ENCODE measurements at places on chromosomes 13 and 19.

- DNase-seq = peak; percentile 12
Observed at GRCh38 chr13:42041011-42041683, 7.3 kb upstream of the DGKH start.

GRCh38 chr13:91948736-91949135 lies 550.3 kb downstream of the GPC5 start:
- no peak for DNase-seq

- DNase-seq = no peak
Observed at GRCh38 chr13:103615771-103616170, 549.6 kb upstream of the SLC10A2 start.

GRCh38 chr19:12967907-12968306 lies 1.5 kb upstream of the DAND5 start:
- DNase-seq = no peak

GRCh38 chr13:51457086-51457815 lies 4.4 kb upstream of the INTS6 start:
- no peak for DNase-seq

- peak; percentile 45 for DNase-seq
Observed at GRCh38 chr19:34345947-34346351, 19.0 kb upstream of the GPI start.

GRCh38 chr13:42283574-42283973 lies 11.6 kb downstream of the AKAP11 start:
- no peak for DNase-seq

DNA sequence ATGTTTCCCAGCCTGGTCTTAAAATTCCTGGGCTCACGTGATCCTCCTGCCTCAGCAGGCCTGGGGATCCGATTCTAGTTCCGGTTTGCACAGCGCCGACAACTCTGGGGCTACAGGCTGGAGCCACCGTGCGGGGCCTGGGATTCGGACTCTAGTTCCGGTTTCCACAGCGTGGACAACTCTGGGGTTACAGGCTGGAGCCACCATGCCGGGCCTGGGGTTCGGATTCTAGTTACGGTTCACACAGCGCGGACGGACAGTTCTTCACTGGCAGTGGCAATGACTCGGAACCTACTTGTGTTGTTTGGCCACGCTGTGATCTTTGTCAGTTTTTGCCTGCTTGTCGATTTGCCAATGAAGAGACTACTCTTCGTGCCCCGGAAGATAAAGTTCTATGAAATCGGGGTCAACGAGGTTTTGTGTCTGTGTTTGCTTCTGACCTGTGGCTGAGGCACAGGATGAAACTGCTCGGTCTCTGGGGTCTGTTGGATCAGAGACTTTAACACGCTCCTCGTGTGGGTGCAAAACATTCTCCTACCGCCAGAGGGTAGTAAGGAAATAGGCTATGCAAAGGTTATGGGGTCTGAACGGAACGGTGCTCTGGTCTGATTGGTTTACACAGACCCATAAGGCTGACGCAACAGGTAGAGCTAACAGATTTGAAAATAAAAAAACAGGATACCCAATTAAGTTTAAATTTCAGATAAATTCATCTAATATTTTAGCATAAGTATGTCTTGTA lies 12.1 kb upstream of the ZSCAN1 start:
- DNase-seq = no peak

DNA sequence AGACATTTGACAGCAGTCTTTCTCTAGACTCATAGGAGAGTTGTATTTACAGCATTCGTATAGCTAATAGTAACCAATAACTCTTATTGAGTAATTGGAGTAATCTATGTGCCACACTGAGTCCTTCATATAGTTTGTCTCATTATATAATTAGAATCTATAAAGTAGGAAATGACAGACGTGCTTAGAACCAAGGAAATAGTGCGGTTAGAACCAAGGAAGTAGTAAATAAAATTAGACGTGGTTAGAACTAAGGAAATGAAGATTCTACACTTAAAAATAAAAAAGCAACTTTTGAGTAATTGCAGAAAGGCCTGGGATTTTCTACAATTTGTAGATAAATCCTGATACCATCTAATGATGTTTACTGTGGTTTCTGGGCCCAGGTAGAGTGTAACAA lies 107.8 kb upstream of the TNFSF11 start:
- no peak for DNase-seq

GRCh38 chr13:44855860-44856259 lies 133.4 kb downstream of the NUFIP1 start:
- DNase-seq = no peak

DNA sequence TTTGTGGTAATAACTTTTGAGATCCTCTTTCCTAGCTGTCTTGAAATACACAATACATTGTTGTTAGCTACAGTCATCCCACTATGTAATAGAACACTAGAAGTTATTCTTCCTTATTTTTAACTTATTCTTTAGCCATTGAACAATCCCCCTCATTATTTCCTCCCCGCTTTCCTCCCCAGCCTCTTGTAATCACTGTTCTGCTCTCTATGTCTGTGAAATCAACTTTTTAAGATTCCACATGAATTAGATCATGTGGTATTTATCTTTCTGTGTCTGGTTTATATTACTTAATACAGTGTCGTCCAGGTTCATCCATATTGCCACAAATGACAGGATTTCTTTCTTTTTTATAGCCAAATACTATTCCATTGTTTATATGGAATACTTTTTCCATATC lies 72.9 kb downstream of the SLC10A2 start:
- no peak for DNase-seq

DNA sequence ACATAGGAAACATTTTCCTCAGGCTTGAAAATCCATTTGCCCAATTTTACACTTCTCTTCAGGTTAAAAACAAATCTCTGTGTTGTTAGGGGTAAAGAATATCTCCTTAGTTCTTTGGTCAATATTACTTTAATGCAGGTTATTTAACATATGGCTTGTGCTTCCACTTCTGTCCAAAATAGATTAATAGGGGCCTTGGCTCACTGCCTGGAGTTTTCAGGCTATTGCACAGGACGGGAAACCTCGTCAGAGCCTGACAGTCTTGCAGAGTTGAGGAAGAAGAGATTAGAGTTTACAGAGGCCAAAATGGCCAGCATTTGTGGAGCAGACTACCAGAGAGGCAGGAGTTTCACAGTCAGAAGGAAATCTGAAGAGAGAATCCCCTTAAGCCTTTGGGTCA lies 863.9 kb upstream of the GPC6 start:
- DNase-seq = no peak

DNA sequence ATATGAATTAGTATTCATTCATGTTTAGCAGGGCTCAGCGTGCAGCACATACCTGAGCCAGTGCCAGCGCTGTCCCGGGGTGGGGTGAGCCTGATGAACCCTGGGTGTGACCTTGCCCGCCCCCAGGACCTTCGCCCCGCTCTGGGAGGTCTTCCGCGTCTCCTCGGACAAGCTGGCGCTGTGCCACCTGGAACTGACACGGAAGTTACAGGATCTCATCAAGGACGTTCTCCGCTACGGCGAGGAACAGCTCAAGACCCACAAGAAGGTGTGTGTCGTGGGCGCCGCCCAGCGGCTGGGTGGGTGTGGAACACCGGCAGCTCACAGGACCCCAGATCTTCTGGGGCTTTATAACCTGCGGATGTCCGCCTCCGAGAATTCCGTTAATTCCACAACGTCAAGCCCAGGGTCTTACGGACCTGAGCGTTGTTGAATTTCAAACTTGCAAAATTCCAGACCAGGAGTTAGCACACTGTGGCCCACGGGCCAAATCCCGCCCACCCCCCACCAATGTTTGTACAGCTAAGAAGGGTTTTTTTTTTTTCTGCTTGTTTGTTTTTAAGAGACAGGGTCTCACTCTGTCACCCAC lies 15.4 kb downstream of the FCHO1 start:
- DNase-seq = no peak

GRCh38 chr13:22855926-22856325 lies 324.9 kb upstream of the SGCG start:
- no peak for DNase-seq

- DNase-seq = no peak
Observed at GRCh38 chr19:20070691-20071090, 7.1 kb upstream of the ZNF90 start.

GRCh38 chr13:37406031-37406430 lies 192.5 kb downstream of the POSTN start:
- DNase-seq = no peak

DNA sequence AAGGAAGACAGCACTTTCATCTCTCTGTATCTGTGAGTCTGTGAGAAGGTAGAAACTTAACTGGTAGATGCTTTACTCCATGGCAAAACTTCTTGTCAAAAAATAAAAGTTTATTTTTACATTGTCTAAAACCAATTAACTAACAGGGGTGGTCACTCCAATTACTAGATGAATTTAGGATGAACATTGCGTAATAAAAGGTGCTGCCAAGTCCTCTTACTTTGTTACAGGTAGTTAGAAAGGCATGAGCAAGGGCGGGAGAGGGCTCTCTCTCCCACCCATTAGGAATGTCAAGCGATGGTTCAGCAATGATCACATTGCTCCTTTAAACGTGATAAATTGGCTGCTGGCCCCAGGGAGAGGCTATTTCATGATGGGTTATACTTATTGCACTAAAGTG lies 512.3 kb downstream of the SLITRK5 start:
- DNase-seq = no peak

DNA sequence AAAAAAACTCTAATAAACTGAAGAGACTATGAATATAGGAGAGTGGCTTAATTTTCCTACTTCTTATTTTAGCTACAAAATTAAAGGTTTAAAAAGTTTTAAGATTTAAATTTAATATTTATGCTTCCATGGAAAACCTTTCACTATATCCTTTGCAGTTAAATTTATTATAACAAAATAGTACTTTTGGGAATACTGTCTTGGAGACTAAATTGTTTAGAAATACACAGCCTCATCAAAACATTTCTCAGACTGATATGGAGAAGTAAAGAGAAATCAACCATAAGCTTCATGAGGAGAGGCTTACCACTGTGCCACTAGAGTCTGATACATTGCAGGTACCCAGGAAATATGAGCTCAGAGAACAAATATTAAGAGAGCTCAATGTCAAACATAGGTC lies 436.5 kb downstream of the KCTD12 start:
- no peak for DNase-seq

DNA sequence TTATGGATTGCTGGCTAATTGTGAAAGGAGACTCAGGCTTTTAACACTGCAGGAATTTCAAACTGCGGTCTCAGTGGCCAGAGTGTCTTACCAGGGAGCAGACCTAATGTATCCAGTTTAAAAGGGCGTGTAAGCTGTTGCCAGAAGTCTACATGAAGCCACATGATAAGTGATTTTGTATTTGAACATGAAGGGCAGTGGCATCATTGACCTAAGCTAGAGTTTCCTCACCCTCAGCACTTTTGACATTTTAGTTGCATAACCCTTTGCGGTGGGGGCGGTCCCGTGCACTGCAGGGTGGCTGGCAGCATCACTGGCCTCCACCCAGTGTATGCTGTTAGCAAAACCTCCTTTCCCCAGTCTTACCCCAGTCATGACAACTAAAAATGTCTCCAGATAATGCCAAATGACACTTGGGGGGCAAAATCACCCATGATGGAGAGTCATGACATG lies 23.7 kb upstream of the GPR18 start:
- no peak for DNase-seq

- no peak for DNase-seq
Observed at GRCh38 chr19:1227304-1228054, 10.3 kb downstream of the CBARP start.

DNA sequence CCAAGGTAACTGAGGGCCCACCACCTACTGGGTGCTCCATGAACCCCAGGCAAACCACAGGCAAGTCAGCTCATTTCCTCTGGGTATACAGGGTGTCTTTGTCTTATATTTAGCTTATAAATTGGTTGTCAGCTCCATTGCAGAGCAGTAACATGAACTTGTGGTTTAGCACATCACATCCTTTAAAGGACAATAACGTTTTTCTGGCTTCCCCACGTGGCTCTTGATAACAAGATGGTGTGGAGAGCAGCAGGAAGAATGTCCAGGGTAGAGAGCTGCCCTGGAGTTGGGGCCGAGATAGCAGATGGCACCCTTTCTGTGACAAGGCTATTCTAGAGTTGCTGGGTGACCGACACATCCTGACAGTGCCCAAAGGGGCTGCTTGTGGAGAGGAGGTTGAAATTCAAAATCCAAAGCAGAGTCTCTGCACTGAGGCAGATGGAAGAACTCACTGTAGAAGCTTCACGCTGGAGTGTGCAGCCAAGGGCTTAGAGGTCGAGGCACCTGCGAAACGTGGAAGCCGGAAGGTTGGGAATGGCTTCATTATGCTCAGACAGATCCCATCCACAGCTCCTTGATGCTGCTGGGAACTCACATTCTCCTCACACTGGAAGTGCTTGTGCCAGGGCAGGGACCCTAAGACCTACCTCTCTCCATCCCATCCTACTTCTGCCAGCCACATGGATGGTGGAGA lies 133.0 kb upstream of the FRY start:
- DNase-seq = no peak

DNA sequence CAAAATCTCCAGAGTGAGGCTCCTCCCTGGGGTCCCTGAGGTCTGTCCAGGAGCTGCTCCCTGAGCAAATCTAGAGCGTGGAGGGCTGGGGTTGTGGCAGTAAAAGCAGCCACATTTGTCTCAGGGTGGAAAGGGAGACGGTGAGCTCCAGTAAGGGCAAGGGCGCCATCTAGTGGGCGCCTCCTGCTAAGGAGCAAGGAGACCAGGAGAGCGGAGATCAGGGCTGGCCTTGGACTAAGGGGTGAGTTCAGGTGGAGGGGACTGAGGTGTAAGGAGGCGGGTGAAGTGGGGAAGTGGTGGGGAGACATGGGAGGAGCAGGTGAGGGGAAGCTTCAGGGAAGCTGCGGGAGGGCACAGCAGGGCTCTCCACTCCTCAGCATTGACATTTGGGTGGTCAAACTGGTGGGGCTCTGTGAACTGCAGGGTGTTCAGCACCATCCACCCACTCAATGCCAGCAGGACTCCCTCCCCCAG lies 5.3 kb upstream of the CEACAM21 start:
- peak; percentile 77 for DNase-seq

Measured in activated T-helper 1 cell treated with anti-CD3 and anti-CD28 coated beads, Interleukin-2, amount 50 U/mL, for 16 hours (primary cell).